ENCODE measurements at places on chromosomes 4 and X. TPM values are rescaled to one million over a fixed set of nuclear protein-coding genes. Genes with fewer than 3 reads are reported as not detected.

Gene STK26
- 72.7 TPM for total RNA-seq

Gene TRO
- total RNA-seq, result 0.49 TPM

Gene STAG2
- 68.8 TPM for total RNA-seq

Gene EDA
- 1.4 TPM for total RNA-seq

Gene EDNRA
- 19.2 TPM for total RNA-seq

Gene PGM2
- 33.0 TPM for total RNA-seq

Gene CRMP1
- total RNA-seq, result under 0.01 TPM

Gene PNMA6F
- not detected for total RNA-seq

Gene TXK
- 0.17 TPM for total RNA-seq

Gene ARSD
- 16.6 TPM for total RNA-seq

Gene VEGFC
- total RNA-seq, result 41.3 TPM

Gene TMEM35A
- total RNA-seq, result 0.17 TPM

Gene ETDB
- total RNA-seq, result not detected

Gene DNAJB14
- total RNA-seq, result 50.0 TPM

Gene KCNE5
- 0.50 TPM for total RNA-seq

Gene P2RY4
- total RNA-seq, result 0.26 TPM

Gene DMD
- 25.7 TPM for total RNA-seq

Gene SOWAHD
- not detected for total RNA-seq

Gene GABRE
- total RNA-seq, result 31.9 TPM

Gene TLR2
- total RNA-seq, result 1.2 TPM

Gene PAGE4
- not detected for total RNA-seq

Gene P2RY8
- total RNA-seq, result not detected

Gene SPIN2A
- total RNA-seq, result 0.33 TPM

Gene GIMD1
- total RNA-seq, result not detected

Gene TAF7L
- 0.16 TPM for total RNA-seq

Gene ARHGAP36
- total RNA-seq, result not detected

Gene ARHGAP6
- not detected for total RNA-seq

Gene TDO2
- not detected for total RNA-seq

Gene TEX13B
- not detected for total RNA-seq

Gene ATP7A
- 4.4 TPM for total RNA-seq

Gene CHIC1
- 10.5 TPM for total RNA-seq

Gene HSFX3
- not detected for total RNA-seq

Gene GPC4
- 6.4 TPM for total RNA-seq

Gene PLRG1
- total RNA-seq, result 124 TPM

Gene NXF2
- not detected for total RNA-seq

Gene GLRA2
- total RNA-seq, result not detected

Gene MAGEA9B
- total RNA-seq, result not detected

Gene SMIM10
- total RNA-seq, result 0.17 TPM

Gene MAGEC1
- total RNA-seq, result not detected

Gene SHROOM2
- 2.4 TPM for total RNA-seq

Gene MAGEB4
- 0.17 TPM for total RNA-seq

Gene GAGE12F
- not detected for total RNA-seq

Gene XAGE1B
- total RNA-seq, result not detected

Gene SLC34A2
- 1.5 TPM for total RNA-seq

Measured in mammary epithelial cell (primary cell).